CD4-positive, alpha-beta T cell treated with Interleukin-12 subunit alpha and Interleukin-12 subunit beta, for 1 hour (primary cell): ENCODE measurements at places on chromosomes 12 and 14.

DNA sequence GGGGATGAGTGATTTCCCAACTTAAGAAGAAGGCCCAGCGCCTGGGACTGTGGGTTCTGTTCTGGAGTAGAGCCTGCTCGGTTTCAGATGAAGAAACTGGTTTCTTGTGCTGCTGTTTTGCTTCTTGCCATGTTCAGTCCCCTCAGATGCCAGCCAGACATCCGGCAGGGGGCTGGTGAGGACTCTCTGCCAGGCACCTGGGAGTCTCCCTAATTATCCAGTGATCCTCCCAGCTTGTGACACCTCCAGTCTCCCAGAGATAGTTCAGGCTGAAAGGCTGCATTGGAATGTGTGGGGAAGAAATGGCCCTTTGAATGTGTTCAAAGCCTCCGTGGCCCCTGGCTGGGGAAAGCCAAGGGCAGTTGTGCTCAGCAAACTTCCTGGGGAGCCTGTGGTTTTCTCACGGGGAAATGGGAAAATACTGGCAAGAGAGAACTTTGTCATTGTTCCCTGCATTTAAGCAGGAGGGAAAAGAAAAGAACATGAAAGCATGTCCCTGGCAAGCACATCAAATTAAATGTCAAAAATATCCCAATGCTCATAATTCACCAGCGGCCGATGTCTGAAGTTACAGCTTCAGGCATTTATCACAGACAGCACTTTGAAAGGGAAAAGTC, 8.5 kb upstream of the SERPINA12 start:
- no peak for DNase-seq

DNA sequence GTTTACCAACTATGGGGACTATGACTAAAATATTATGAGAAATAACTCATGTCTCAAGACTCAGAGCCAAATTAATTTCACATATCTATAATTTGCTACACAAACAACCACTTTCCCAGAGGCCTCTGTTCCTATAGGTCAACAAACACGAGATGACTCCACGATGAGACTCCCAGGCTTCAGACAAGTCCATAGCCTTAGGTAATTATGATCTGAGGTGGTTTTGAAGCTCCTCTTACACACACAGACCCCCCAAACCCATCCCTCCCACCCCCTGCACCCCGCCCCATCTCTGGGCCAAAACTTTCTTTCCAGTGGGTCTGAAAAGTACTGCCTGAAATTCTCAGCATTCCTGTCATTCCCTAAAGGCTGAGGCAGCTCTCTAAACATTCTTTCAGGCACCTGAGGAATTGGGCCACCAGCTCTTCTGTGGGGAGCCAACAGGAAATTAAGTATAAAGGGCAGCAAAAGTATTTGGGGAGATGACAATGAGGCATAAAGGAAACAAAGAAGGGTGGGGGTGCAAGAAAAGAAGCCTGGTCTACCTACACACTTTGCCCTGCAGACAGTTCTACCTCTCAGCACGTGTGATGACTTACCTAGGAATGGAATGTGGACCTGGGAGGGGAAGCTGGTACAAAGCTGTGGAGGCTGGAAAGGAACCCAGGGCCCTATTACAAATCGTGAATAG, 143.6 kb downstream of the PAWR start:
- no peak for DNase-seq

- no peak for DNase-seq
These were observed 936 bp downstream of the AKT1 start for GRCh38 chr14:104794631-104794992.

DNA sequence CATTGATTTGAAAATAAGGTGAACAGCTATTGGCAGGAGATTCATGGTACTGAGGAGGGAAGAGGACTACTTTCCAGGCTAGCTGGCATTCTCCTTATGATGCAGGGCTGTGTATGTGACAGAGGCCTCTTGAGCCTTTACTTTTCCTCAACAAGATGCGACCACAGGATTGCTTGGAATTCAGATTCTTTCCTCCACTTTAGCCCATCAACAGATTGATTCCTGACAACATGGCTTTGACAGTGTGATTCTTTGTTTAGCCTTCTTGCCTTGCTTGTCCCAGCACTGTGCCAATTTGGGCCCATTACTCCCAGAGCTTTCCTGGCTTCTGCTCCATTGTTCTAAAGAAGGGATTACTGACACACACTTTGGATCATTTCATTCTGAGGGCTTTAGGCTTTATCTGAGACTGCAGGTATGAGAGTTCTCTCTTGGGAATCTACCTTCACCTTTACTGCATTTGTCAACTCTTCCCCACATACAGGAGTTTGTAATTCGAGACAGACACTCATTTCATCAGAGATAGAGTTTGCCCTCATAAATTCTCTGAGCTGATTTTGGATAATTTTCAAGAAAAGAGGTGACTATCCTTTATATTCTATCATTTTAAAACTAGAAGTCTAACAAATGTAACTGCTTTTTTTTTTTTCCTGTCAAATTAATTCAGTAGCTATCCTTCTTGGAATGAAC, 206.4 kb upstream of the GZMB start:
- DNase-seq, result no peak

- DNase-seq, result no peak
These were observed 54.9 kb upstream of the MDGA2 start for GRCh38 chr14:47730296-47730695.

DNA sequence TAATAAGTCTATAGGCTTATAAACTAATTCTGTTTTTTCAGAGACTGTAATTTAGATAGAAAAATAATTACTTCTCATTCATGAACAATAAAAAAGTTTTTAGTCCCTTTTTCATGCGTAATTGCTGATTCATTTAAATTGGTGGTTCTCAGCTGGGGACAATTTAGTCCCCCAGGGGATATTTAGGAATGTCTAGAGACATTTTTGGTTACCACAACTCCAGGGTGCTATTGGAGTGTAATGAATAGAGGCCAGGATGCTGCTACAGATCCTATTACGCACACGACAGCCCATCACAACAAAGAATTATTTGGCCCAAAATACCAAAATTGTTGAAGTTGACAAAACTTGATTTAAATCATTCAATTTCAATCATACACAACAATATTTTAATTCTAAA, 22.8 kb upstream of the VCPKMT start:
- no peak for DNase-seq

GRCh38 chr12:96099421-96099820, 64.0 kb upstream of the LTA4H start:
- DNase-seq, result no peak

DNA sequence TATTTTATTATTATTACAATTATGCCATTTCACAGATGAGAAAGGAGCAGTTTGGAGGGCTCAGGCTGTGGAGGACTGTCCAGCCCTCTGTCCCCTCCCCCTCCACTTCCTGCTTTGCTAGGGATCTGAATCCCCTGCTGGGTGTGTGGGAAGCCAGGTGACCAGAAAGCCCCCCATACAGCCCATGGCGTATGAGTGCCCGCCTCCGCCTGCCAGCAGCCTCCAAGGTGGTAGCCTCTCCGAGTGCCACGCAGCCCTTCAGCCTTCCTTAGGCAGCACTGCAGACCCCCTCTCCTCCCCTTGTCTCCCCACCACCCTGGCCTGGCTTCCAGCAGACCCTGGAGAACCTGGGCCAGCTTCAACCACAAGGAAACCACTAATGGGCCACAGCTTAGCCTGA, 12.6 kb downstream of the DTX1 start:
- DNase-seq, result no peak
